ENCODE measurements at places on chromosomes 7 and 10. TPM values are rescaled to one million over a fixed set of nuclear protein-coding genes. Genes with fewer than 3 reads are reported as not detected.

DNA sequence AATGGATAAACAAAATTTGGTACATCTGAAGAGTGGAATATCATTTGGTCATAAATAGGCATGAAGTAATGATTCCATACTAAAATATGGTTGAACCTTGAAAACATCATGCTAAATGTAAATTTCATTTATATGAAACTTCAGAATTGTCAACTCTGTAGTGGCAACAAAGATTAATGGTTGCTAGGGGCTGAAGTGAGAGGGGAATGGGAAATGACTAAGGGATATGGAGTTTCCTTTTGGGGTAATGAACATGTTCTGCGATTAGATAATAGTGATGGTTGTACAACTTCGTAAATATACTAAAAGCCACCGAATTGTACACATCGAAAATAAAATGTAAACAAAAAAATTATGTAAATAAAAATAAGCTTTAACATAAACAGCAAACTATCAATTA lies 384.1 kb upstream of the STEAP1 start:
- DNase-seq, result no peak

- no peak for DNase-seq
Observed at GRCh38 chr10:116120688-116121455, 152.1 kb downstream of the GFRA1 start.

- no peak for DNase-seq
Observed at GRCh38 chr10:70571236-70571635, 31.3 kb downstream of the PRF1 start.

GRCh38 chr7:82389876-82390275 lies 53.7 kb downstream of the CACNA2D1 start:
- DNase-seq, result no peak

DNA sequence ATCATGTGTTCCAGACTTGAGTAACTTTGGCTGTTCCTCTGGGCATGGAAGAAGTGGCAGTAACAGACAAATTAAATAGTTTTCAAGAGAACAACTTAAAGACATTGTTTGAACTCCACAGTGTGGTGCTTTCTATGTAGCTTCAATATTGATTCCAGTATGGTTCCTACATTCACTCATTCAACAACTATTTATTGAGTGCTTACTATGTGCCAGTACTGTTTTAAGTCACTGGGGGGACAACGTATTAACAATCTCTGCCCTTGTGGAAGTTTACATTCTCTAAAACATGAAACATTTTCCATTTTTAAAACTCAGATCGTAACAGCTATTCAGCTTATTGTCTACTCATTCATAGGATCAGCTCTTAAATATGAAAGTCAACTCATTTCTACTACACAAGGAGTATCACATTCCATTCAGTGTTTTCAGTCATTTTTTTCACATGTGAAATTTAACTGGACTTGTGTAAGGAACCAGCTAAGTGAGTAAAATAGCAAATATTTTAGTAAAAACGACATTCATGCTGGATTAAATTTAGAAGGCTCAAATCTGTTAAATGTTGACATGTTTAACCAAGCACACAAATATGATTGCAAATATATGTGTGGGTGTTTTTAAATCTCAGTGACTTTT lies 13.6 kb upstream of the CUBN start:
- no peak for DNase-seq

DNA sequence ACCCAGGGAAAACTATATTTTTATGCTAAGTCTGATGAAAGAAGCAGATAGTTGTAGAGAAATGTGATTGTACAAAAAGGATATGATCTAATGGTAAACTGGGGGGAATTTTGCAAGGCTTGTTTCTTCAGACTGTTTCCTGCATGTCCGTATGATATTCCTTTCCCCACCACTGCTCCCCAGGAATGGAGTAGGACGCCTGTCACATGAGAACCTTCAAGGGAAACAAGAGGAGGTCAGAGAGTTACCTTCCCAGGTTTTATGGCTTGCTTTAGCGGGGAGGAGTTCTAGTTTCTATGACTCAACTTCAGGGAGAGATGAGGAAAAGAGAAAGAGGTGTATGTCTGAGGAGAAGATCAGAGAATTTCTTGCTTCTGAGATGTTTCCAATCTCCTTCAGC lies 16.4 kb upstream of the ITPRID1 start:
- DNase-seq, result peak; percentile 52

- DNase-seq, result no peak
Observed at GRCh38 chr10:21049482-21049881, 152.4 kb upstream of the NEBL start.

DNA sequence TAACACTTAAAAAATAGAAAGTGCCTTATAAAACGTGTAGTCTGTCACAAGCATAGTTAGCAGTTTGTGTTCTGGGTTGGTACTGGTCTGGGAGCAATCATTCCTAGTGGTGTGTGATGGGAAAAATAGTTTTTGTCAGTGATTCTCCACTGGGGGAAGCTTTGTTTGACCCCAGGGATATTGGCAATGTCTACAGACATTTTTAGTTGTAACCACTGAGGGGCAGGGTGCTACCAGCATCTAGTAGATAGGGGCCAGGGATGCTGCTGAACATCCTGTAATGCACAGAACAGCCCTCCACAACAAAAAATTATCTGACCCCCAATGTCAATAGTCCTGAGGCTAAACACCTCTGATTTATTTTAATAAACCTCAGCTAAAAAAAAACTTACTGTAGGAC lies 51.6 kb upstream of the CREB5 start:
- DNase-seq, result no peak

DNA sequence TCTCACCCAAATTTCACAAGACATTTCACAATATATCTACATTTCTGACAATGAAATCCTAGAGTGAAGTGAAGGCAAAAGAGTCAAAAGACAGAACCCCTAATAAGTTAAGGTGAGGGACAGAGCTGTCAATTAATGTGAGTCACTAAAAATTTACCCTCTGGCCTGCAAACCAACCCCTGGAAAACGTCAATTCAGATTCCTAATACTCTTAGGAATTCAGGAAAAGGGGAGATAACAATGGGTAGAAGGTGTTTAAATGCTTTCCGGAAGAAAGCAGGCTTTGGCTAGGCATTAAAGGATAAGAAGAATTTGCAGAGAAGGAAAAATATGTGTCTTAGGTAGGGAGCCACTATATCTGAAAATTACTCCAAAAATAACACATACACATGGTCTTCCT lies 299.6 kb downstream of the INHBA start:
- DNase-seq, result no peak

DNA sequence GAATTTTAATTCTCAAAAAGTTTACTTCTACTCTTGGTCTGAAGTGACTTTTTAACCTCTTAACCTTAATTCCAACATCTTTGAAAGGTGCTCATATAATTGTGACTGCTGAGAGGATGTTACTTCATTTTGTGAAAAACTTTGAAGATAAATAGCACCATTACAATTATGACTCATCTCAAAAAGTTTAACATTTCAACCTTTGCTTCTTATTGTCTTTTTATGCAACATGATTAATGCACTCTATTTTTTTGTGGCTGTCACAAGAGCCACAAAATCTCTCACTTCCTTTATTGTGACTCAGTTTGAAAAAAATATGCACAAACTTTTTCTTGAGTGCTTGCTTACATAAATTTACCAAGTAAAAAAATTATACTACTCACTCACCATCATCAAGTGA lies 383.1 kb downstream of the LRRTM3 start:
- DNase-seq, result no peak

- DNase-seq, result peak; percentile 48
Observed at GRCh38 chr7:20229646-20230500, 12.7 kb upstream of the MACC1 start.

- DNase-seq, result no peak
Observed at GRCh38 chr7:114759347-114760062, 162.4 kb upstream of the MDFIC start.

- no peak for DNase-seq
Observed at GRCh38 chr10:31886885-31887284, 41.7 kb downstream of the ARHGAP12 start.

- no peak for DNase-seq
Observed at GRCh38 chr10:10160821-10161312, 856.8 kb upstream of the CELF2 start.

GRCh38 chr7:133977409-133978274 lies 149.5 kb upstream of the LRGUK start:
- no peak for DNase-seq

DNA sequence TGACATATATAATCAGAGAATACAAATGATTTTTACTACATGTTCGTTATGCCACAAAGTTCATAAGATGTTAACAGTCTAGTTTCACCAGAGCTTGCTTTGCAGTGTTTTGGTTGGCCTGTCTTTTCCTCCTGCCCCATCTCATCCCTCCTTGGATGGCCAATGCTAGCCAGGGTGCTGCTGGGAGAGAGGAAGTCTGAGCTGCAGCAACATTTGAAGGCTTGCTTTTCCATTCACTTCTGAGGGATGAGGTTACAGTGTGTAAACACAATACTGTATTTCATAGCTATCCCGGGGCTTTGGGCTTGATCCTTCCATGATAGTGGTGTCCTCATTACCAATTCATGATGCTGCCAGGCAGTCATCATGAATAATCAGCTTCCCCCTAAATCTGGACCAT lies 170.5 kb downstream of the RAB11FIP2 start:
- no peak for DNase-seq

DNA sequence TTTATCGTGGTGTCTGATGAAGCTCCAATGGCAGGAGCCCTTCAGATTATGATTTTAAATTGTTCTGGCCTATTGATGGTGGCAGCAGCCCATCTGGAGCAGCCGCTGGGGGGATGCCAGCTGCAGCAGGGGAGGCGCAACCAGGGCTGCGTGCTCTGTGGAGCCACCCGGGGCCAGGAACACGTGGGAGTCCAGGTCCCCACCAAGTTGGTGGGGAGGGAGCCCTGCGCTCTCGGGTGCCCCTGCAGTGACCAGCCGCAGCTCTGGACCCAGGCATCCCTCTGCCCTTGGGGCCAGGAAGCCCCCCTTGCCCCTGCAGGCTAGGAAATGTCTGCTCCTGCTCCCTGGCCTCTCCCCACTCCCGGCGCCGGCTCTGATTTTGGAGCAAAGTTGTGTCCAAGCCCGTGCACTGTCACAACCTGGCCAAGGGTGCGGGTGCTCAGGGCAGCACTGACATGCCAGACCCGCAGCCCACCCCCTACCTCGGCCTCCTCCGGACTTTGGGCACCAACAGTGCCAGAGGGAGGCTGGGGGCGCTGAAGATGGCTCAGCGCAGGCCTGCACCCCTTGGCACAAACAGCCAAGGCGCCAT lies 147.2 kb upstream of the ADO start:
- DNase-seq, result no peak

- no peak for DNase-seq
Observed at GRCh38 chr7:52506325-52506724, 529.1 kb upstream of the POM121L12 start.

GRCh38 chr7:100604028-100604975 lies 2.1 kb downstream of the PCOLCE start:
- DNase-seq, result peak; percentile 67

Gene NODAL
- total RNA-seq, result not detected

Gene HOXA9
- 62.2 TPM for total RNA-seq

Gene C10orf105
- total RNA-seq, result not detected

Gene SEMA3E
- total RNA-seq, result 0.34 TPM

Gene LIPF
- total RNA-seq, result not detected

Gene SRGN
- total RNA-seq, result 288 TPM

Gene PSTK
- 3.9 TPM for total RNA-seq

Gene NCF1
- total RNA-seq, result not detected

Gene LRRD1
- total RNA-seq, result not detected

Gene UFSP1
- total RNA-seq, result 11.8 TPM

Gene CPVL
- not detected for total RNA-seq
